ENCODE measurements at places on chromosomes 6 and 20. TPM values are rescaled to one million over a fixed set of nuclear protein-coding genes. Genes with fewer than 3 reads are reported as not detected.

DNA sequence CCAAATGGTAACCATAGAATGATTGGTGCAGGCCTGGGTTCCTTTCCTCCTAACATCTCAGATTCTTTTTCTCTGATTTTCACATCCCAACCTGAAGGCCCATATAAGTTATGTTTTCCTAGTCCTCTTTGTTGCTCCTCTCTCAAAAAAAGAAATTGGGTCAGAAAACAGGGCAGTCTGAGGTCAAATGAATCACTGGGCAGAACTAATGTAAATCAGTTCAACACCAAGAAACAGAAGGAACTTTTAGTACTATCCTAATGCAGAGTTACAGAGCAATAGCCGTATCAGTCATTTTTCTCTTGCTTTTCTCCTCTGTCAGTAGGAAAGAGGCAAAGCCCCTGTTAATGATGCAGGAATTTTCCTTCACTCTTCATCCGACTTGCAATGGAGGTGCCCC, 11.0 kb upstream of the TPD52L1 start:
- no peak for DNase-seq

GRCh38 chr6:98970469-98970868, 22.7 kb upstream of the FBXL4 start:
- DNase-seq, result no peak

GRCh38 chr6:21648475-21649050, 55.0 kb downstream of the SOX4 start:
- DNase-seq, result no peak

The TREM2 gene
- total RNA-seq, result 1.5 TPM

- DNase-seq, result no peak
These were observed 2.8 kb downstream of the AHCY start for GRCh38 chr20:34300256-34300806.

DNA sequence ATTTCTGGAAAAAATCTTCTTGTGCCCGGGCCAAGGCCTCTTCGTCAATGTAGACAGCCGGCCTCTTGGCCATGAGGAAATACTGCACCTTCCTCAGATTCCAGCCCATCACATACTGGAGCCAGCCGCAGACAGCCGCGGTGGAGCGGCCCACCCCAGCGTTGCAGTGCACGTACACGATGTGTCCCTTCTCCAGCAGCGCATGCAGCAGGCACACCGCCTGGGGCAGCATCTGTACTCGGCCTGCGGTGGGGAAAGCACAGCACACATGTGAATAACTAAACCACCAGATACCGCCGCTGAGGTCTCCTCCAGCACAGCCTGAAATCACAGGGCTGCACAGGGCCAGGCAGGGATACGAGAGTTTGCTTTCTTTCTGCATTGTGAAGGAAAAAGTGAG, 107.9 kb downstream of the EPM2A start:
- DNase-seq, result no peak

DNA sequence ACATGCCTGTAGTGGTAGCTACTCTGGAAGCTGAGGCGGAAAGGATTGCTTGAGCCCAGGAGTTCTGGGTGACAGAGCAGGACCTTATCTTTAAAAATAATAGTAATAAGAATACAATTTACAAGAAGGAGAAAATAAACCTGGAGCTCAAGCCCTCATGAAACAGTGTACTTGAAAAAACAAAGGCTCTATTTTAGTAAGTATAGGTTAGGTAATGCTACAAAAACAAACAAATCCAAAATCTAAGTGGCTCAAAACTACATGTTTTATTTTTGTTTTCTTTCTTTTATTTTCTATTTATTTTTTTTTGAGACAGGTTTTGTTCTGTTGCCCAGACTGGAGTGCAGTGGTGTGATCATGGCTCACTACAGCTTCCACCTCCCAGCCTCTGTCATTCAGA, 57.6 kb upstream of the SLC23A2 start:
- no peak for DNase-seq

GRCh38 chr20:63955281-63955826, 862 bp downstream of the UCKL1 start:
- DNase-seq, result peak; percentile 35
